ENCODE measurements at places on chromosomes 5 and 9.

- no peak for DNase-seq
Measured at GRCh38 chr9:88645879-88646199, 110.9 kb downstream of the NXNL2 start.

- no peak for DNase-seq
Measured at GRCh38 chr5:77971776-77972468, 195.8 kb upstream of the TBCA start.

GRCh38 chr9:70049236-70049635 lies 5.6 kb downstream of the MAMDC2 start:
- peak; percentile 60 for DNase-seq

DNA sequence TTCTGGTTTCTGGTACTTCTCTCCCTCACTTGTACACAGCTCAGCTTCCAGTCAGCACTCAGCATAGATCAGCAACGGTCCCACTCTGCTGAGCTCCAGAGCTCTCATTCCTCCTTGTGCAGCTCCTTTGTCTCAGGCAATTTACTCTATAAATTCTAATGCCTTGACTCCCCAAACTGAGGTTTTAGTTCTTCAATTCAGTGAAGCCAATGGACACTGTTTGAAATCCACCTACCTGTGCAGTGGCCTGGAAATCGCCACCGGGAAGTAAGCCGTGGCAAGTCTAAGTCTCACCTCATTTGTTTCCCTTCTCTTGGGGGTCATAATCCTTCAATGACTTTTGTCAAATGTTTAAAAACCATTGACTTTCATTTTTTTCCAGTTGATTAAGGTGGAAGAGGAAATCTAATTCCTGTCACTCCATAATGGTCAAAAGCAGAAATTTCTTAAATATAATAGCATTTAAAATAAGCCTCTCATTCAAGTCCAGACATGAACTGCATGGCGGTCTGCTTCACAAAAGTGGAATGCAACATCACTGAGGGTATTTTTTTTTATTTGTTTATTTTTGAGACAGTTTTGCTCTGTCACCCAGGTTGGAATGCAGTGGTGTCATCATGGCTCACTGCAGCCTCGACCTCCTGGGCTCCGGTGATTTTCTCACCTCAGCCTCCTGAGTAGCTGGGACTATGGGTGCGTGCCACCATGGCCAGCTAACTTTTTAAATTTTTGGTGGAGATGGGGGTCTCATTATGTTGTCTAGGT lies 79.6 kb downstream of the C7 start:
- DNase-seq = no peak

- DNase-seq = no peak
Measured at GRCh38 chr5:97266576-97266975, 83.5 kb upstream of the RIOK2 start.

DNA sequence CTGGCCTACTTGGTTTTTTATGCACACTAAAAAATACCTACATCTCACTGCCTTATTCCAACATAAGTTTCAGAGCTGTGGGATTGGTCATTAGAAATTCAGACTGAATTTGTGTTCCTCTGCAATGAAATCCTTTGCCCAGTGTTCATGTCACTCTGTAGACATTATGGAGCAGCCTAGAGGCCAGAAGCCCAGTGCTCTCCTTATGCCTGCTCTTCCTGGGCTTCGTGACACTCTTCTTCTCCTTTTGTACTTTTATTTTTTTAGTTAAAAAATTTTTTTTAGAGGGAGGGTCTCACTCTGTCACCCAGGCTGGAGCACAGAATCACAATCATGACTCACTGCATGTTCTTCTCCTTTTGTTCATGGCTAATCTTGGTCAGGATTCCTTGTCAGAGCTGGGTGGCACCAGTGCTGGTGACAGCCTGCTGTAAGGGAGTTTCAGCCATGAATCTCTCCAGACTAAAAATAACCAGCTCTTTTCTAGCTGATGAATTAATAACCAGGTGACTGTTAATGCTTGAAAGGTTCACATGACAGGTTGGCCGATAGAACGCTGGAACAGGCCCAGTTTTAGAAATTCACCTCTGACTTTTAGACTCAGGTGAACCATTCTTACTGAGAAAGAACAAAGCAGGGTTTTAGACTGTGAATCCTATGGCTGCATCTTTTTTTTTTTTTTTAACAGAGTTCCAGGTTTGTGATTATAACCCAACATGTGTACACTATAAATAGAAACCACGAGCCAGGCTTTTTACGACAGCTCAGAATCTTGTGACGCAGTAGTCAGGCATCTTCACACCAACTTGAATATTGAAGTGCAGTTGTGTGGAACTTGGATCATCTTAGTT lies 34.1 kb upstream of the C5orf47 start:
- DNase-seq = no peak

GRCh38 chr9:129247285-129248153 lies 69.5 kb upstream of the IER5L start:
- DNase-seq = no peak

- DNase-seq = no peak
Measured at GRCh38 chr5:66477596-66477995, 118.6 kb upstream of the MAST4 start.
